ENCODE measurements at places on chromosomes 11 and 22. TPM values are rescaled to one million over a fixed set of nuclear protein-coding genes. Genes with fewer than 3 reads are reported as not detected.

DNA sequence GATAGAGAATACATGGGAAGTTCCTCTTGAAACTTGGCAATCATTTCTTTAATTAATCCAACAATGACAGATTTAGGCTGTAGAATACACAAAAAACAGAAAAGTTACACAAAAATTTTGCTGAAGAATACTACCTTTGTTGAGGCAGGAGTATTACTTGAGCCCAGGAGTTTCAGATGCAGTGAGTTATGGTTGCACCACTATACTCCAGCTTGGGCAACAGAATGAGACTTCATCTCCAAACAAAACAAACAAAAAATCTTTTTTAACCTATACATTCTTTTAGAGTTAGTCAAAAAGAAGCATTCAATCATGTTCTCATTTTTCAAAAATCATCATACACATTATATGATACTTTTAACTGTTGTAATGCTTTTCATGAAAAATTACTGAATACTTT, 22.1 kb downstream of the UEVLD start:
- DNase-seq: no peak

DNA sequence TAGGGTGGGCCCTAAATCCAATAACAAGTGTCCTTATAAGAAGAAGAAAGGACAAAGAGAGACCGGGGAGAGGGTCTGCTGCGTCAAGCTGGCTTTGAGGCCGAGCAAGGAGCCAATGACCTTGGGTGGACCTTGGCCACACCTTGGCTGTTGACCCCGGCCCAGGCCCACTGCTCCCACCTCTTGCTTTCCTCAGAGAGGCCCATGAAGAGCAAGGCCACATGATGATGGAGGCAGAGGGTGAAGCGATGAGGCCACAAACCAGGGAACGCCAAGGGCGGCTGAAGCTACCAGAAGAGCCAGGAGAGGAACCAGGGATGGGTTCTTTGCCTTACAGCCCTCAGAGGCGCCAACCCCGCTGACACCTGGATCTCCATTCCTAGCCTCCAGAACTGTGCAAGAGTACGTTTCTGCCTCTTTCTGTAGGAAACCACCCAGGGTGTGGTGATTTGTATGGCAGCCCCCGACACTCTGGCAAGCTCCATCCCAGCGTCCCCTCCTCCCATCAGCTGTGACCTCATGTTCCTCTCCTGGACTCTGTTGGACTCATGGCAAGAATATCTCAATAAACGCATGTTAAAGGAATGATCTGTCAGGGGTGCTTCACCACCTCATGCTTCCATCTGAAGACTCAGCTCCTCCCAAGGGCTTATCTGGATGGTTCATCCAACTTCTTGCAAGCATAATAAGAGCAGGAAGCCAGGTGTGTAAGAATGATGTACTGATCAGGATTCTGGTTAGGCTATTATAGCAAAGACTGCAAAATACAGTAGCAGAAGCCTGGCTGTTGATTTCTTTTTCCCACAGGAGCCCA, 41.6 kb upstream of the LINC01488 start:
- DNase-seq: no peak

- DNase-seq: peak; percentile 72
Observed at GRCh38 chr22:48331691-48332220, 1495.9 kb downstream of the BRD1 start.

- no peak for DNase-seq
Observed at GRCh38 chr22:43390872-43391271, 20.9 kb upstream of the MPPED1 start.

Gene DGCR6
- total RNA-seq: 5.3 TPM

DNA sequence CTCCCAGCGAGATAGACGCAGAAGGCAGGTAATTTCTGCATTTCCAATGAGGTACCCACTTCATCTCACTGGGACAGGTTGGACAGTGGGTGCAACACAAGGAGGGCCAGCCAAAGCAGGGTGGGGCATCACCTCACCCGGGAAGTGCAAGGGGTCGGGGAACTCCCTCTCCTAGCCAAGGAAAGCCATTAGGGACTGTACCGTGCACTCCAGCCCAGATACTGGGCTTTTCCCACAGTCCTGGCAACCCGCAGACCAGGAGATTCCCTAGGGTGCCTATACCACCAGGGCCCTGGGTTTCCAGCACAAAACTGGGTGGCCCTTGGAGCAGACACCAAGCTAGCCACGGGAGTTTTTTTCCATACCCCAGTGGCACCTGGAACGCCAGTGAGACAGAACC, 17.2 kb downstream of the TRPC6 start:
- no peak for DNase-seq

DNA sequence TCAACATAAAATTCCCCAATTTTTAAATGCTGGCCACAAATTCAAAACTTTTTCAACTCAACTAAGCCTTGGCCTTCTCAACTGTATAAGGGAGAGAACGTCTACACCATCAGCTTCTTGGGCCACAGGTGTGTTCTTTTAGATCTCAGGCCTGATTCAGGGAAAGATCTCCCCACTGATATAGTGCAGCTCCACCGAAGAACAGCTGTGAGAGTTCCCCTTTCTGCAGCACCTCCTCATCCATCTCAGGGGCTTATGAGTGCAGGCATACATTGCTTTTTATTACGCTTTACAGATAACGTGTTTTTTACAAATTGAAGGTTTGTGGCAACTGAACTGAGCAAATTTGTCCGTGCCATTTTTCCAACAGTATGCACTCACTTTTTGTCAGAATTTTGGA, 8.0 kb upstream of the CD82 start:
- no peak for DNase-seq

Gene NEFH
- 0.87 TPM for total RNA-seq

DNA sequence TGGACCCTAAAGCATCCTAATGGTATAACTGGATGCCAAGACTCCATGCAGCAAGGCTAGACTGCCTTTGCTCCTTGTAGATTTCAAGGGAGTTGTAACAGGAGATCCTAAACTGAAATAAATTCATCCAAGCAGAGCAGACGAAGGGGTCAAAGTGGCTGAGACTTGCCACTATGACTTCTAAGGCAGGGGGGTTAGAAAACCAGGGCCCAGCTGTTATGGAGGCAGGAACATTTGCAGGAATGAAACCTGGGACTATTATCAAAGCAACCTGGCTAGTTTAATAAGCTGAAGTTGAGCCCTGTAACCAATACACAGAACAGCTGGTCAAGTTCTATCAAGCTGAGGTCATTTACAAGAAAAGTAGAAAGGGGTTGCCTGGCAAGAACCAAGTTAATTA, 122.2 kb upstream of the TRPC6 start:
- no peak for DNase-seq

Gene NPAS4
- not detected for total RNA-seq

DNA sequence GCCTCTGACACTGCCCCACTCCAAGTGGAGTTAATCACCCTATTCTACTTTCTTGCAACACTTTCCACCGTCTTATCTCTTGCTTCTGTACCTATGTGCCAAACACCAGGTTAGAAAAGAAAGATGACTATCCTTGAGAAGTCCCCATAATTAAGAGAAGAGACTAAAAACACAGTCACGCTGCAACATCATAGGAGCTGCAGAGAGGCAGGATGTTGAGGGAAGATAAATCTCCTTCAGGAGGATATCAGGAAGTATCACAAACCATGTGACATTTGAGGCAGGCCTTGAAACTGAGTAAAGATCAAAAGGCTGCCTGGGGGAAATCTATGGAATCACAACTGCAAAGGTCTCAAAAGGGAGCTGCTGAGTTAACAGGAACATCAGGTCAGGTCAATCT, 24.8 kb downstream of the GAB2 start:
- DNase-seq: no peak

DNA sequence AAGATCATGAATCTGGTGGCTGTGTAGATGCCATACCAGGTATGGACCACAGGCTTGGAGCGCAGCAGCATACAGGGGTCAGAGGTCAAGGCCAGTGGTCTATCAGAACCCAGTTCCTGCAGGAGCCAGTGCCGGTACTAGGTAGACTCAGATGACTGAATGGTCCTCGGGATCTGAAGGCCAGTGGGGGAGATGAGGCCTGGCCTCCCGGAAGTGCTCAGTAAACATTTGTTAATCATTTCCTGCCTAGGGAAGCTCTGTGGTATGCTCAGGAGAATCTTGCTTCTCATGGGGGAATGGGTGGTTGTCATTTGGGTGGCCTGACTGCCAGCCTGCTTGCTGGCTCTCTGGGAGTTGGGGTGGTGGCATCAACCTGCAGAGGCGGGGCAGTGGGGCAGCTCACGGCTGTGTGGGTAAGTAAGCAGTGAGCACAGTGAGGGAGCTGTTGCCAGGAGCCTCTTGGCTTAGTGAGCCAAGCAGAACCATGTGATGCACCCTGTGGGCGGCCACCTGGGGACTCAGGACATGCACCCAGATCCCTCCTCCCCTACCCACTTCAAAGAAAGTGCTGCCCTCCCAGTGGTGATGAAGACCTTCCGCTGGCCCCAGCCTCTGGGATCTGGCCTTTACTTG, 33.0 kb downstream of the PTPRJ start:
- DNase-seq: no peak

GRCh38 chr22:38345782-38346181, 28.5 kb upstream of the CSNK1E start:
- DNase-seq: peak; percentile 28

DNA sequence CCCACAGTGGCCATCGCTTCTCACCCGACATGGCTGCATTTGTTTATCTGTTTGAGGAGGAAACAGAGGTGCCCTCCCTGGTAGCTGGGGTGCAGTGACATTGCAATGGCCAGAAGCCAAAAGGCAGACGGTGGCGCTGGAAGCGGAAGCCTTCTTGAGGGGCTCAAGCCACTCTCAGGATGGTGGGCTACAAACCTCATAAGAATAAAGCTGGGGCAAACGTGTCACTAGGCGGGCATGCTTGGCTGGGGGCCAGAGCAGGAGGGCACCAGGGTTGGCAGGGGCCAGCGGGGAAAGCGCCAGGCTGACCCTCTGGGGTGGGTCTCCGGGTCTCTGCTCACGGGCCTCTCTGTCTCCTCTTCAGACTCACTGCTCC, 12.6 kb downstream of the TNNT3 start:
- DNase-seq: peak; percentile 89

DNA sequence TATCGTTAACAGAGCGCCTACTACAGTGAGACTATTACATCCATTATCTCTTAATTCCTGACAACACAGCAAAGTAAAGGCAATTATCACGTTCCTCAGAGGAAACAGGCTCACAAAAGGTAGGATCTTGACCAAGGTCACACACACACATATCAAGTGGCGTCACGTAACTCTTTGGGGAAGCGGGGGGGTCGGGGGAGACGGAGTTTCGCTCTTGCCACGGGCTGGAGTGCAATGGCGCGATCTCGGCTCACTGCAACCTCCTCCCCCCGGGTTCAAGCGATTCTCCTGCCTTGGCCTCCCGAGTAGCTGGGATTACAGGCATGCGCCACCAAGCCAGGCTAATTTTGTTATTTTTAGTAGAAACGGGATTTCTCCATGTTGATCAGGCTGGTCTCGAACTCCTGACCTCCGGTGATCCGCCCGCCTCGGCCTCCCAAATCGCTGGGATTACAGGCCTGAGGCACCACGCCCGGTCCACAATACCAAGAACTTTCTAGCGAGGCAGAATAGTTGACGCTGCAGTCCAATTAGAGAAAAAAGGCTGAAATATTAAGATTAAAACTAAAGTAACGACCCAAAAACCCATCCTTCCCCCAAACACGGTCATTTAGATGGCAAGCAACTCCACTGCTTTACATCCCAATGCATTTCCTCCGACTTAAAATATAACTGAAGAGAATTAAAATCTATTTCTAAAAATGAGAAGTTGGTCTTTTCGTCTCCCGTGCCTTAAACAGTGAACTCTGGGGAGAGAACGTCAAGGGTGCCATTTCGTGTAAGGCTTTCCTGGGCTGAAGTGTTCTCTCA, 1.2 kb downstream of the DDX17 start:
- no peak for DNase-seq

DNA sequence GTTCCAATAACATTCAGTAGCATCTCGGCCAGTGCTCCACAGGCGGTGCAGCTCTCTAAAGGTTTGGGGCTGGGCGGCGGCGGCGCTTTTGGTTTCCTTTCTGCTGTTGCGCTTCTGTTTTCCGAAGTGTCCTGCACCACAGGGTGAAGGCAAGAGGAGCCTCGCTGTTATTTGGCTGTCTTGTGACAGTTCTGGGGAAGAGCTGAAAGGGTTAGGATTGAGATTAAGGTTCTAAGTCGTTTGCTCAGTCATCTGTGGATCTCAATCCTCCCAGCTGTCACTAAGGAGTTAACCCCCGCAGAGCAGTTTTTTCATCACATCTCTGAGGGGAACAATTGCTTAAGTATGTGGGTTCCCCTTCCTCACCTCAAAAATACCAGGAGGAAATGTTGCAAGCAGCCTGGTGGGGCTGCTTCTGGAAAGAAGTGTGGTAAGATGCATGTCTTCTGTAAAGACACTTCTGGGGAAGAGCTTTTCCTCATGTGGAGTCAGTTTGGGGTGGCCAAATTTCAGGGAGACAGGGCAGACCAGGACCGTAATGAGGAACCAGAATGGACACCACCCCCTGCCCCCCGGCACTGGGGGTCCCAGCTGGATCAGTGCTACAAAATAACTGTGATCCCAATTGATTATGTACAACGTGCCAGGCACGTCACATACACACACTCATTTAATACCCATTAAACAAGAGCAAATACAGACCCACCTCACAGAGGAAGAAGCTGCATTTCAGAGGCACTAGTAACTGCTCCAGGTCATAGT, 14.2 kb downstream of the TMEM121B start:
- DNase-seq: no peak

Gene EED
- total RNA-seq: 13.5 TPM

- no peak for DNase-seq
Observed at GRCh38 chr11:132898021-132898420, 634.3 kb downstream of the OPCML start.

GRCh38 chr22:38236786-38237185, 35.0 kb downstream of the MAFF start:
- no peak for DNase-seq

DNA sequence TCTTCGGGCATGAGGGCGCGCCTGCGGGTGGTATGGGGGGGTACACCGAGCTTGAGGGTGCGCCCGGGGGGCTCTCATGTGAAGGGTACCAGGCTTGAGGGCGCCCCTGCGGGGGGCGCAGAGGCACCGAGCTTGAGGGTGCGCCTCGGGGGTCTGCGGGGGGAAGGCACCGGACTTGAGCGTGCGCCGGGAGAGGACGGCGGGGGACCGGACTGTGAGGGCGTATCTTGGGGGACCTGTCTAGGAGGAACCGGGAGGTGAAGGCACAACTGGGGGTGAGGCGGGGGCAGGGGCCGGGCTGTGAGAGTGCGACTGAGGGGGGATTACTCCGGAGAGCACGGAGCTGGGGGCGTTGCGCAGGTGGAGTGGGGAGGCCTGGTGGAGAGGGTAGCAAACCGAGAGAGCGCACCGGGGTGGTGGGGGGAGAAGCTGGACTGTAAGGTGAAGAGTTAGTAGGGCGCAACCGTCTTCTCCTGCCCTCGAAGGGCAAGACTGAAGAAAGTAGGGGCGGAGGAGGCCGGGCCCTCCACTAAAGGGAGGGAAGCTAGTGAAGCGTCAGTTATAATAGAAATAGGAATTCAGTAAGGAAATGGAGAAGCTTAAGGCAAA, 1.1 kb upstream of the DDX6 start:
- DNase-seq: no peak

- no peak for DNase-seq
Observed at GRCh38 chr22:17754233-17754925, 19.9 kb downstream of the BID start.

- no peak for DNase-seq
Observed at GRCh38 chr11:65539744-65540289, 14.9 kb downstream of the SCYL1 start.

GRCh38 chr11:9047964-9048523, 43.4 kb downstream of the SCUBE2 start:
- no peak for DNase-seq

Gene KCNJ11
- 3.5 TPM for total RNA-seq

- DNase-seq: no peak
Observed at GRCh38 chr22:21025266-21025665, 7.1 kb downstream of the SLC7A4 start.
